ENCODE measurements at places on chromosomes 3 and 15.
A peak's percentile ranks its signal among the peaks of the same experiment; 100 is the strongest.

- no peak for ATAC-seq
These were observed 147.0 kb upstream of the POU1F1 start for GRCh38 chr3:87423336-87423735.

GRCh38 chr3:23667536-23668429 is 138.0 kb upstream of the UBE2E1 start:
- ATAC-seq: no peak

DNA sequence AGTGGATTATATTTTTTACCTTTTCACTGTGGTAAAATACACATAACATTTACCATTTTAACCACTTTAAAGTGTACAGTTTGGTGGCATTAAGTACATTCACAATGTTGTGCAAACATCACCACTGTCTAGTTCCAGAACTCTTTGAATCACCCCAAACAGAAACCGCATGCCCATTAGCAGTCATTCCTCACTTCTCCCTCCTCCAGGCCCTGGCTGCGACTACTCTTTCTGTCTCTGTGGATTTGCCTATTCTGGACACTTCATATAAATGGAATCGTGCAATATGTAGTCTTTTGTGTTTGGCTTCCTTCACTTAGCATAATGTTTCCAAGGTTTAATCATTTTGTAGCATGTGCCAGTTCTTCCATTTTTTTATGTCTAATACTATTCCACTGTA is 409.8 kb downstream of the NTRK3 start:
- no peak for ATAC-seq

- no peak for ATAC-seq
These were observed 85.5 kb downstream of the FOXP1 start for GRCh38 chr3:71497971-71498444.

DNA sequence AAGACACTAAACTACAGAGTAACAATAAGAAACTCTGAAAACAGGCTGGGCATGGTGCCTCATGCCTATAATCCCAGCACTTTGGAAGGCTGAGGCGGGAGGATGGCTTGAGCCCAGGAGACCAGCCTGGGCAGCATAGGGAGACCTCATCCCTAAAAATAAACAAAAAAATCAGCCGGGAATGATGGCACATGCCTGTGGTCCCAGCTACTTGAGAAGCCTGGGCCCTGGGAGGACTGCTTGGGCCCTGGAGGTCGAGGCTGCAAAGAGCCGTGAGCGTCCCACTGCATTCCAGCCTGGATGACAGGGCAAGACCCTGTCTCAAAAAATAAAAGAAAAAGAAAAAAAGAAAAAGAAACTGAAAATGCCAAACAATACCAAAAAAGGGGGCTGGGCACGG is 55.4 kb downstream of the TMCC1 start:
- no peak for ATAC-seq

- no peak for ATAC-seq
These were observed 466.6 kb downstream of the IL5RA start for GRCh38 chr3:2643606-2644005.

- ATAC-seq: no peak
These were observed 145.0 kb downstream of the NEK10 start for GRCh38 chr3:27224197-27224596.

GRCh38 chr3:107061466-107061865 is 315.8 kb upstream of the CCDC54 start:
- no peak for ATAC-seq

- ATAC-seq: peak; percentile 67
These were observed 21.3 kb upstream of the SEC62 start for GRCh38 chr3:169945313-169945712.

Data from motor neuron (in vitro differentiated cells).